Suppressor macrophage treated with lipopolysaccharide for 4 hours (primary cell): ENCODE measurements at places on chromosomes 2 and 18.

DNA sequence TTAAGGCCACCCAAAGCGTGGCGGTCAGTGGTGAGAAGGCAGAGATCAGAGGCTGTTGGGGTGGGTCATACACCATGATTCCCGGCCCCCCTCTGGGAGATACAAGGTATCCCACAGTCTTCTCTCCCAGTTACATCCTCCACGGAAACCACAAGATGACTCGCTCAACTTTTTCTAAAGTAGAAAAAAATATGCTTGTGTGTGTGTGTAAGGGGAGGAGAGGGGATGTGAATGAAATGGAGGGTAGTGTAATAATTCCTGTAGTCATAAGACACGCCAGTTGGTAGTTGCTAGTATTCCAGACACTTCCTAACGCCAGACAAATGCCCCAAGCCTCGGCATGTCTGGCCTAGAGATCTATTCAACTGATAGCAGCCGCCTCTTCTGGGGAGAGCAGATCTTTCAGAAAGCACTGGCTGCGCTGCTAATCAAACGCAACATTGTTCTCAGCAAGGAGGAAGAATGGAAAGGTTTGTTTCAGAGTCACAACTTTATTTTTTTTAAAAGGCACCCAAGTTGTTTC is 143.5 kb downstream of the TGIF1 start:
- peak; percentile 60 for DNase-seq

DNA sequence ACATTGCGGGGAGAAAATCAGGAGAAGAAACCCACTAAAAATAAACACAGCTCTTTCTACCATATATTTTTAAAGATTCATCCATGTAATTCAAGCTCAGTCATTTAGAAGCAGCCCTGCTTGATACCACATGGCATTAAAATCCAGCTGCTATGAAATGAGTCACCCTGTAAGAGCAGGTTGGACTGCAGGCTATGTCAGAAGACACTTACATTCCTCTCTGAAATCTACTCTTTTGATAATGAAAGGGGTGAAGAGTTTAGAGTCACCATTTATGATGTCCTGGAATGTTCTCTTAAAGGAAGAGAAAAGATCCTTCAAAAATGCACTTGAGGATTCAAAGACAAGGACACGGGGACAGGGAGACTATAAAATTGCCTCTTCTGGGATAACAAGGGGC is 100.6 kb upstream of the APCDD1 start:
- no peak for DNase-seq

- DNase-seq, result no peak
Measured at GRCh38 chr2:241653210-241653750, 15.8 kb downstream of the ATG4B start.

DNA sequence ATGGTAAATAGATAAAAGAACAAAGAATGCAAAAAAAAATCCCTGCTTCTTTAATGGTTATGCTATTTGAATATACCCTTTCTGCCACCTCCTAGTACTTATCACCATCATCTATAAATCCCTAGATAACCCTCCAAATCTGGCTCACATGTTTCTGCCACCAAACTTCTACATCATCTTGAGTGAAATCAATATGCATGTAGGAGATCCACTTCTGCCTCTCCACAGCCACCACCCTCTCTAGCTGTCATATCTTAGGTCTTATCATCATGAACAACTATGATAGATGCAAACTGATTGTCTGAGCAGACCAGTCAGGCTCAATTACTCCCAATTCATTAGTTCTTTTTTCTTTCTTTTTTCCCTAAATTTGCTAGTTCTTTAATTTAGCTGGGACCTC is 55.3 kb downstream of the STRN start:
- DNase-seq, result no peak

- no peak for DNase-seq
Measured at GRCh38 chr18:46402396-46402795, 254.6 kb downstream of the LOXHD1 start.

DNA sequence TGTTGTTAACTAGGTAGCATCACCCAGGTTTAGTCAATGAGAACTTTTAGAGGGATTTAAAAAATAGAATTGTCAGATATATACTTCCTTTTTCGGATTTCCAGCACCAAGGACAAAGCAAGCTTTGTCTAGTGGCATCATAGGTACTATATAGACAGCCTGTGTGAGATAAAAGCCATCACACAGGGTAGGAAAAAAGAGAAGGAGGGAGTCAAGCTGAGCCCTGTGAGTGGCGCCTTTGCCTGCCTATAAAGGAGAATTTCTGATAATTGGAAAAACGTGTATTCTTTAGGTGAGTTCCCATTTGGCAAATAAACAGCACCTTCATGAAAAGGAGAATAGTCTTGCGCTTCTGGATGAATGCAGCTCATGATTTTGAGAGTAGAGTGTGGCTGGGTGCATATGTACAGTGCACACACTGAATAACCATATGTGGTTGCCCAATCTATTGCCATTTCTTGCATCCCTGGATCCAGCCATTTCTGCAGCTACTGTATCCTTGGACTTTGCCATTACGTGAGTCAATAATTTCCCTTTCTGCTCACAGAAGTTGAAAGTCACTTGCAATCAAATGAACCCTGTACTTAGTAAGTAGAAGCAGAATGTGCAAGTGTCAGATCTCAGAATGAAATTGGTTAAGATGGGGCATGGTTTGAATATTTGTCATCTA is 559.9 kb upstream of the MEX3C start:
- DNase-seq, result no peak

GRCh38 chr2:138030459-138030858 is 66.2 kb downstream of the HNMT start:
- DNase-seq, result no peak
